ENCODE measurements at places on chromosomes 4 and X.

GRCh38 chr4:6955261-6955911 lies 45.8 kb downstream of the TBC1D14 start:
- DNase-seq = no peak

- DNase-seq = no peak
Measured at GRCh38 chrX:120477453-120477852, 8.4 kb upstream of the LAMP2 start.

DNA sequence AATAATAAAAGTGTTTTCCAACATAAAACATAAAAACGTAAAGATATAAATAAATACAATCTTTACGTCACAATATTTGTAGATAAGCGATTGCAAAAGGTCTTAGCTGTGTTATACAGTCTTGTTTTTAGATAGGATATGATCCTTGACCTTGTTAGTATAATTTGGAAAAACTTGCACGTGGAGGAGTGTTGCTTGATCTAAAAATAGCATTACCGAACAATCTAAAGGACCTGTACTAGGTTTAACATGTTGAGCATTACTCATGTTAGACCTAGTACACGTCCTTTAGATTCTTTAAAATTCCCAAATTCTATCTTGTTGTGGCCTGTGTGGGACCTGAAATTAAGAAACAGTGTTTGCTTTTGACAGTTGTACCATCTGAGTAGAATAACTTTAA lies 1.6 kb downstream of the METAP1 start:
- no peak for DNase-seq

- DNase-seq = no peak
Measured at GRCh38 chr4:120446051-120446567, 379.5 kb upstream of the MAD2L1 start.

DNA sequence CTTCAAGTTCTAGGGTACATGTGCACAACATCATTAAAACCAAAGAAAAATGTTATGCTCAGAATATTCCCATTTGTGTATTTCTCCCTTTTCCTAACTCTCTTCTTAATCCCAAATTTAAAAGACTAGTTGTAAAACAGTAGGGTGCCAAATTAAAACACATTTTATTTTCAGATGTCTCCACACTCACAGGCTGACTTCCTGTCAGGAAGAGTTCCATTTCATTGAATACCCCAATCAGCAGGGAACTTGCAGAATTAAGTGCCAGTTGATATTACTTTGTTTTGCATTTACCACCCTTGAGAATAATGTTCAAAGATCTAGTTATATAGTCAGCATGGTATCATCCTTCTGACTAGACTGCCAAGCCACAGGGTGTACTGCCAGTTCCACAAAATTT lies 207.9 kb downstream of the MAB21L2 start:
- DNase-seq = no peak

GRCh38 chr4:155705664-155706063 lies 39.0 kb downstream of the GUCY1A1 start:
- DNase-seq = no peak

DNA sequence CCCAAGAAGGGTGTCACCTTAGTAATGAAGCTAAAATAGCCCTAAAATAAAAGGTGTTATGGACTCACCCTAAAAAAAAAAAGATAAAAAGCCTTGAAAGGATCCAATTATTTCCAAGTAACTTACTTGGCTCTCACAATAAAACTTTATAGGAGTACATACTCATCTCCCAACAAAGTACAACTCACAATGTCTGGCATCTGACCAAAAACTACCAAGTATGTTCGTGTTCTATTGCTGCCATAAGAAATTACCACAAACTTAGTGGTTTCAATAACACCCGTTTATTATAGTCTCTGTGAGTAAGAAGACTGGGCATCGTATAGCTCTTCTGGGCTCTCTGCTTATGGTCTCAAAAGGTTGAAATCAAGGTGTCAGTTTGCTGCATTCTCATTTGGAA lies 51.0 kb downstream of the BEX1 start:
- no peak for DNase-seq

GRCh38 chr4:173056710-173057109 lies 111.9 kb upstream of the GALNT7 start:
- DNase-seq = no peak

DNA sequence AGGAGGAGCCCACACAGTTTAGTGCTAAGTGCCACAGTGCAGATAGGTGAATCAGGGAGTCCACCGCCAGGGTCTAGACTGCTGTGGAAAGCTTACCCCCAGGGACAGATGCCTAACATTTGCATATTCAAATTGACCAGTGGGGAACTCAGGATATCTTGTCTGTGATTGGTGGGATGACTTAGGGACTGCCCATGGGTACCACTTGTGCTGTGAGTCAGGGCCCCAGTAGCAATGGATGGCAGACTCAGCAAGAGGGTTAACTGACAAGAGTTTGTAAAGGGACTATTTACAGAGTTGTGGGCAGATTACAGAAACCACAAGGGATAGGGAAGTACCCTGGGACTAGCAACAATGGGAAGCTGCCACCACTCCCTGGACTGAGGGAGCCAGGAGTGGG lies 282.1 kb downstream of the BCOR start:
- peak; percentile 42 for DNase-seq

- DNase-seq = no peak
Measured at GRCh38 chrX:10083809-10084208, 73.0 kb upstream of the CLCN4 start.

DNA sequence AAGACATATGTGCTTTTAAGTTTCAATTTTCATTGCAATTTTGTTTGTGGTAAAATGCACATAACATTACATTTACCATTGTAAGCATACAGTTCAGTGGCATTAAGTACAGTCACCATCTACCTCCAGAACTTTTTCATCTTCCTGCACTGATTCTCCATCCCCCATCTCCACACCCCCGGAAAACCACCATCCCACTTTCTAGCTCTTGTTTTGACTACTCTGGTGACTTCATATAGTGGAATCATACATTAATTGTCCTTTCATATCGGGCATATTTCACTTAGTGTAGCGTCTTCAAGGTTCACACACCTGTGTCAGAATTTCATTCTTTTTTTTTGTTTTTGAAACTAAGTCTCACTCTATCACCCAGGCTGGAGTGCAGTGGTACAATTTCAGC lies 143.5 kb downstream of the GPR143 start:
- DNase-seq = peak; percentile 9

- DNase-seq = no peak
Measured at GRCh38 chr4:23818097-23818885, 71.6 kb downstream of the PPARGC1A start.

GRCh38 chrX:153875391-153876111 lies 10.4 kb downstream of the L1CAM start:
- peak; percentile 70 for DNase-seq

DNA sequence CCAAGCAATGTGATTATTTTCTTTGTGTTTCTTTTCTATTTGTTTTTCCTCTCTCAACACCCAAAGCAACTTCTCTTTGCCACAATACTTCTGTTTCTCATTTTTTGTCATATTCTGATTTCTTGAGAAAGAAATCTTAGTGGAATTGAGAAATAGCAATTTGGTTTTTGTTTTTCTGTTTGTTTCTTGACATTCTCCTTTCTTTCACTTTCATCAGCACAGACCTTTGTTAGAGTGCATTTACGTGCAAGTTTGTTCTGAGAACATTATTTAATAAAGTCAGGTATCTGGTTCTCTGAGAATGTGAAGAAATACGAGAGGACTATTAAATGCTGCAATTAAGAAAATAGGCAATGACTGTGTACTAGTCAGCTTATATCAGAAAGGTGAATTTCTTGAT lies 608.1 kb upstream of the AADAT start:
- DNase-seq = no peak

DNA sequence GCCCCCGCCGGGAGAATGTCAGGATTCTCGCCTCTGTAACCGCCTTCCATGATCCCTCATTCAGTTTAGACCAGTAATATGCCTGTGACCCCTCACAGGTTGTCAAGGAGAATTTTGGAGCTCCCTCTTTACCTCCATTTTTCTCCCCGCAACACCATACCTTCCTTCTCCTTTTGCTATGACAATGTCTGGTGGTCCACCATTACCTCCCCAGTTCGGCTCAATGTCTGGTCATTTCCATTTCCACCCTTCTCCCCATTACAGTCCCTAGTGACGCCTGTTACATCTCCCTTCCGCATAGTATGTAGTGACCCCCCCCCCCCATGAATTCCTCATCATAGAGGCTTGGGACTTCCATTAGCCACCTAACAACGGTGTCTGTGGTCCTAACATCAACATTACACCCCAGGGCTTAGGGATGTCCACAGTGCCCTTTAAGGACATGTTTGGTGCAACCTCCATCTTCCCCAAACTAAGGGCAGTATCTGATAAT lies 700 bp downstream of the ARAF start:
- DNase-seq = no peak

- no peak for DNase-seq
Measured at GRCh38 chrX:5936438-5936837, 292.2 kb downstream of the NLGN4X start.

- no peak for DNase-seq
Measured at GRCh38 chrX:68669094-68669860, 21.8 kb downstream of the STARD8 start.

GRCh38 chr4:22780317-22780716 lies 87.6 kb downstream of the GBA3 start:
- DNase-seq = no peak

- no peak for DNase-seq
Measured at GRCh38 chr4:29278585-29278984, 1441.6 kb upstream of the PCDH7 start.

DNA sequence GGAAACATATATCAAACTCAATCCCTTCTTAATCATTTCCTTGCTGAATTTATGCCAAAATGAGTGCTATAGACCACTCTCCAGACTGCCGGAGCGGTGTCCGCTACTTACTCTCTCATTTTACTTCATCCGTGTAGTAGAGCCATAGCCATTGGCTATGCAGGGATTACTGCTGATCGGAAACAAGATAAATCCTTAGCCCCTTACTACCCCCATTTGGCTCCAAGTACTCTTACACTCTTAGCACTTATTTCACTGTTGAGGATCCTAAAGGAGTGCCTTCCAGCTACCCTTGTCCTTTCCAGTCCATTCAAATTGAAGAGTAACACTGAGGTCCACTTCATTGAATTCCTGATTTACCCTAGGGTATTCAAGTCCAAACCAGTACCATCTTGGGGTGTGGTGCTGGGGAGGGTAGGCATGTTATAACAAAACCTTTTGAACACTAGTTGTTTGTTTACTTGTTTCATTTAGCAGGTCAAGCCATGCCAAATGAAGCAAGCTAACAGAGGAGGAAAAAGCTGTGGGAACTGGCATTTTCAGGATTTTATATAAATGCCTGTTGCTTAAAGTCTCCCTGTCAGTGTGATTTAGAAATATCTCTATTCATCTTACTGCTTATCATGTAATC lies 715.1 kb downstream of the FSTL5 start:
- no peak for DNase-seq

- DNase-seq = no peak
Measured at GRCh38 chrX:96502507-96502906, 182.1 kb upstream of the DIAPH2 start.

- DNase-seq = no peak
Measured at GRCh38 chrX:129791336-129791735, 11.6 kb downstream of the SASH3 start.

DNA sequence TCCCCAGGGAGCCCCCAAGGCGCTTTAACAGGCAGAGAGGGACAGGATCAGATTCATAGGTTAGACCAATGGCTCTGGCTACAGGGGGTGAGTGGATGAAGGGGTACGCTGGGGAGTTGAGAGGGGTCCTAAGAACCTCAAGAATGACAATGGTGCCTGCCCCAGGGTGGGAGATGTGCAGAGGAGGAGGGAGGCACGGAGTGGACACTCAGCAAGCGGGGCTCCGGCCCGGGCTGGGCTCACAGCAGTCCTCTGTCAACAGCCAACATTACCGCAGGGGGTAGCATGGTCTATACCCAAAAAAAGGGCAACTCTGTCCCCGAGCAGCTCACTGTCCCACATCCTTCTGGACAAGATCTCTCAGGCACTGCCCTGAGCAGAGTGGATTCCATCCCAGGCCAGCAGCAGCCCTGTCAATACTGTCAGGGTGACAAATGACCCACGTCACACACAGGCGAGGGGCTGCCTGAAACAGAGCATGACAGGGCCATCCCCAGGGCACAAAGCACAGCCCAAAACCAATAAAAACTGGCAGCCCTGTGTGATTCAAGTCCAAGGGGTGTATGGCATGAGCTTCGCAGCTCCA lies 47.7 kb upstream of the PPP2R2C start:
- DNase-seq = no peak

GRCh38 chr4:174429701-174430410 lies 92.4 kb downstream of the HPGD start:
- DNase-seq = no peak

DNA sequence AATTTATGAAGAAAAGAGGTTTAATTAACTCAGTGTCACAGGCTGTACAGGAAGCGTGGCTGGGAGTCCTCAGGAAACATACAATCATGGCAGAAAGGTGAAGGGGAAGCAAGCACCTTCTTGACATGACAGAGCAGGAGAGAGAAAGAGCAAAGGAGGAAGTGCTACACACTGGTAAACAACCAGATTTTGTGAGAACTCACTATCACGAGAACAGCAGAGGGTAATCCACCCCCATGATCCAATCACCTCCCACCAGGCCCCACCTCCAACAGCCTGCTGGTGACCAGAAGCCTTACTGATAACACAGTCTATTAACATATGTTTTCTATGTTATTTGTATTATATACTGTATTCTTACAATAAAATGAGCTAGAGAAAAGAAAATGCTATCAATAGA lies 254.8 kb downstream of the PCDH10 start:
- DNase-seq = no peak

DNA sequence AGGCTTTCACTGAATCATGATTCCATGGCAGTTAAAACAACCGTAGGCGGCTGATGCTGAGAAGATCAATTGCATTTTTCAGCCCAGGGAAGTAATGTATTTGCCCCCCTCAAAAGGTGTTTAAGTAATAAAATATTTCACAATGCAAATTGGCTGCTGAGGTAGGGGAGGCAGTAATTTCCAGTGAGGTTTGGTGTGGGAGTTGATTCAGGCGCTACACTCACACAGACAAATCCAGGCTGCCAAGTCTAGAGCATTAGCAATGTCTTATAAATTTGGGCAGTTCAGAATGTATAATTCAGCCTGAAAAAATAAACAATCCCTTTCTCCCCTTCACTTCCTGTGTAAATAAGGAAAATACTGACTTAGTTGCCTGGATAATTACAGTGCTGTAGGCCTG lies 461.7 kb downstream of the IDS start:
- DNase-seq = no peak

- no peak for DNase-seq
Measured at GRCh38 chr4:139501527-139501926, 47.6 kb downstream of the RAB33B start.

- DNase-seq = no peak
Measured at GRCh38 chrX:144681501-144681900, 565.8 kb upstream of the SPANXN1 start.

DNA sequence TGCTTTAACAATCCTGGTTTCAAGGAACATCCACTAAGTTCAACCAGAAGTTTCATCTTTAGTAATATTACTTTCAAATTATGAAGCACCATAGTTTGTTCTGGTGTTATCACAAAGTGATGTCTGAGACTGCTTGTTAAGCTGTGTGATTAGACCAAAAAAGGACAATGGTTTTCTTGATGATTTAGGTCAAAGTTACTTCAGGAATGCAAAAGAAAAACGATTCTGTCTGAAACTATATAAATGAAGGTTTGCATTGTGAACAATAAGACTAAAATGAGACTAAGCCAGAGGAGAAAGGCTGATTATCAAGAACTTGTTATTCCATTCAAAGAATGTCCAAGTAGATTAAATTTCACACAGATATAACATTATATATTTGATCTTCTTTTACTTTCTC lies 122.4 kb upstream of the ETNPPL start:
- DNase-seq = no peak
